Psoas muscle (tissue), 8 donors: ENCODE measurements at places on chromosomes 7 and 10.

DNA sequence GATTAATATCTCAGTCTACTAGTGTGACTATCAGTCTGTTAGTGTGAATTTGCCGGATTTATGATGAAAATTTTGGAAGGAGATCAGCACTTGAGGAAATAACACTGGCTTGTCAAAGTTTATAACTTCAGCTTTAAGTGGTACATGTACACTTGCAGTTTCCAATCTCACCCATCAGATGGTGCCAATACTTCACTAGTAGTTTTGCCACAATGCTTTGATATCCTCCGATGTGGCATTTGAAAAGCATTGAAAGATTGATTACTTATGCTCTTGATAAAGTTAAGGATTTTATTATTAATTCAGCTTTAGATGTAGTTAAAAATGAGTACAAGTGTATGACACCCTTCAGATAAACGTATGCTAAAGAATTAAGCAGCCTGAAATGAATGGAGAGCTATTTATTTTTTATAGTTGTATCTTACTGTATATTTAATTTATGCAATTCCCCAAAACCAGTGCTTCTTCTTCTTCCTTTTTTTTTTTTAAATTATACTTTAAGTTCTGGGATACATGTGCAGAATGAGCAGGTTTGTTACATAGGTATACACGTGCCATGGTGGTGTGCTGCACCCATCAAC lies 98.2 kb downstream of the ANLN start:
- no peak for DNase-seq

DNA sequence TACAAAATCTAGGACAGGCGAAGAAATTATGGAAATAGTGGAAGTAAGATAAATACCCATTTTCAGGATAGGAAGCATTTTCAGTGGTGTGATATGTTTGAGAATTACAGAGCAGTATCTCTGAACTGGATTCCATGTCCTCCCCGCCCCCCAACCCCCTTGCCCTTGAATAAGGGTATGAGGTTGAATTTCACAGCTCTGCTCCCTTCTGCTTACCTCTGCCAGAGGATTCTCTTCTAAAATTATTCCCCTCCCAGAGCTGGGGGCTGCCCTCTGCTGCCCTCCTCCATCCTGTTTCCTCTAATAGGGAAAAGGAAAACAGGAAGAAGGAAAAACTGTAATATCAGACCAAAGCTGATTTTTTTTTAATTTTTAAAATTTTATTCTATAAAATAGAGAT lies 7.3 kb upstream of the CLCN1 start:
- no peak for DNase-seq

GRCh38 chr10:79347894-79348639 lies 798 bp downstream of the PPIF start:
- DNase-seq = peak; percentile 87

DNA sequence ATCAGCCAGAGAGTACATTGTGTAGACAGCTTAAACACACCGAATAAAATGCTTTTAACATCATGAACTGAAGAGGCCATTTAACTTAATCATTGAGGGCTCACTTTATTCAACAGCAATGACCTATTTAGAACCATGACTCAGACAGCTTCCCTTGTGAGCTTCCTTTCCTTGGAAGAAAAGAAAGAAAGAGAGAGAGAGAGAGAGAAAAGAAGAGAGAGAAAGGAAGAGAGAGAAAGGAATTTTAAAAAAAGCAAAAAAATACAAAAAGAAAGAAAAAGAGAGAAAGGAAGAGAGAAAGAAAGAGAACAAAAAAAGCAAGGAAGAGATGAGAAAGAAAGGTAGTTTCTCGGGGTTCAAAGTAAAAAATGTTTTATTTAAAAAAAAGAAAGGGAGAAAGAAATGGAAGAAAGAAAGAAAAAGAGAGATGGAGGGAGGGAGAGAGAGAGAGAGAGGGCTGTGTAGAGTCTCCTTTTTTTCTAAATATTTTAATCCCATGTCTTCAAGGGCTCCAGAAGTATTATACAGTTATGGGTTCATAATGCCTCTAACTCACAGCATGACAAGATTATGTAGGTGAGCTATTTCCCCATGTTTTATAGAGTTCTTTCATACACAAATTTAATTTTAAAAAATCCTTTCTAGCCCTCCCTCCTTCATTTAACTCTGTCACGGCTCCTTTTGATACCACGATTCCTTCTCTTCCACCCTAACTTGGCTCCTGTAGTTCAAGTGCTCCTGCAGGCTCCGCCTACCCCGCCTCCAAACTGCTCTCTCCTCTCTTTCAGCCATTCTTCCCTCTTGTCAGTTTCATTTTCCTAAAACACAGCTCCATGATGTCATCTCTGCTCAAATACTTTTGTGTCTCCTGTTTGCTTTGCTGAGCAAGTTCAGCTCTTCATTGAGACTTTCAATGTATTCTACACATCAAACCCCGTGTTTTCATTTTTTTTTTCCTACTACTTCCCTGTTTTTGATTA lies 85.5 kb downstream of the PRTFDC1 start:
- DNase-seq = peak; percentile 47

DNA sequence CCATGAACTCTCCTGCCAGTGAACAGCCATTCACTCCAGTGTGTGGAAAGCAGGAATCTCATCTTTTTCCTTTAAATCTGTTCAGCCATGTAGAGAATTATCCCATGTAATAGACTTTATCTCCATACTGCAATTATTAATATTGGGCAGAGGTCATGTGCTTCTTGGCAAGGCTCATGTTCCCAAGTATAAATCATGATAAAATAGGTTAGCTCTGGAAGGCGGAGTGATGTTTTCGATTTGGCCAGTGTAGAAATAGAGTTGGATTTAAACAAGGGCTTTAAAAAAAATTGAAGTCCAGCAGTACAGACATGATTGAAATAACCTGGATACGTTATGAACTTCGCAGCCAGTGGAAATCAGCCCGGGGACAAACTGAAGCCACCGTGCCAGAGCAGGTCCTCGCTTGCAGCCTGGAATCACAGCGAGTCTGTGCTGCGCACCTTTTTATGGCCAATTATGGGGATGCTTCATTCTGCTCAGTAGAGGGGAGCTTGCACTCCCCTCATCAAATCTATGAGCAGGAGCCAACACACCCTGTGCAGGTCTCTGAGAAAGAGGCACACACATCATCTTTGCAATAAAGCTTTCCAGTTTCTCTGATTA lies 654.0 kb upstream of the MKI67 start:
- no peak for DNase-seq

GRCh38 chr7:44618045-44618444 lies 11.6 kb downstream of the OGDH start:
- DNase-seq = no peak

DNA sequence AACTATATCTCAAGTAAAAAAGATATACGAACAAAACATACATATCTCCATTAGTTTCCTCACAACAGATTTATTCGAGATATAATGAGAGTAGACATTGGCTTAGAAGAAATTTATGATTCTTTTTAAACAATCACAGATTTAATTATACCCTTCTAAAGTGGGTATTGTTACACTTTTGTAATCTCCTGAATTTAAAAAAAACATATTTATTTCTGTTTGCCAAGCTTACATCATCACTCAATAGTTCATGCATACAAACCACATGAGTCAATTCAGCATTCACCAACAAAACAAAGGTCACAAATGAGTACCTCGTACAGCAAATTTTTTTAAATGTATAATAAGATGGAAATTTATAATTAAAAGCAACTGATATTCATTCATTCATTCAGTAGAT lies 17.6 kb downstream of the LRRN3 start:
- DNase-seq = no peak

- no peak for DNase-seq
These were observed 5.7 kb upstream of the ZNF862 start for GRCh38 chr7:149832332-149833041.

GRCh38 chr10:89129911-89130310 lies 77.2 kb downstream of the CH25H start:
- DNase-seq = peak; percentile 15

DNA sequence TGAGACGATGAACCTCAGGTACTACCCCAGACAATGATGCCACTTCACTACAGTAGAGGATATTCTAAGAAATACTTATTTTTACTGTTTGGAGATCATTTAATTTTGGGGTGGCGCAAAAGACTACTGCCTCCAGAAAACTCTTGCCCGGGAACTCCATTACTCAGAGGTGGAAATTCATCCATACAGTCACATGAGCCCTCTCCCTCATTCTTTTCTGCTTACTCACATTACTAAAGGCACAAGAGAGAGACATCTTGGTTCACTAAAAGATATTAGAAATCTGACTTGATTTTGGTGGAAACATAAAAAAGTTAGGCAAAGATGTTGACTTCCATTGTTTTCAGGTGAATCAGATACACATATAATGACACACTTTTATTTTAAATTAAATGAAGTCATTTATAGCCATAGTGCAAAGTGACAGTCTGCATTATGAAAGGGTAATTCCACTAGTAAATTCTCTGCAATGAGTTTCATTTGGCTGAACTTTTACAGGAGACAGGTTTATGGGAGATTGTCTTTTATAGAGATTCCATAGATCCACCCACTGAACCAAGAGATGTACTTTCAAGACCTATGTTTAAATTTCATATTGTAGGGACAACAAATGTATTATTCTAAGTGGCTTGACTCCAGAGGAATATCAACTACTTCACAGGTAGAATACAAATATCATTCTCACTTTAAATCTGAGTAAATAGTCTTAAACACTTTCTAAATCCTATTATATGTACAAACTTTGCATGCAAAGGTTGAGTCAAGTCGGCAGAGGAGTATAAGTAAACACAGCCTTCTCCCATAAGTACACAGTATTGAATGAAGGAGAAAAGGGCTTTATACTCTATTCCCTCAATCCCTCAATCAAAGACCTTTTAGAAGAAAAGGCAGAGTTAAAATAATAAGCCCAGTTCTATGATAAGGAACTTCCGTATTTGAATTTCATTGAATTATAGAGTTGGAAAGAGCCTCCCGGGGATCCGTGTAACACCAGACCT lies 18.8 kb downstream of the NEBL start:
- DNase-seq = no peak

DNA sequence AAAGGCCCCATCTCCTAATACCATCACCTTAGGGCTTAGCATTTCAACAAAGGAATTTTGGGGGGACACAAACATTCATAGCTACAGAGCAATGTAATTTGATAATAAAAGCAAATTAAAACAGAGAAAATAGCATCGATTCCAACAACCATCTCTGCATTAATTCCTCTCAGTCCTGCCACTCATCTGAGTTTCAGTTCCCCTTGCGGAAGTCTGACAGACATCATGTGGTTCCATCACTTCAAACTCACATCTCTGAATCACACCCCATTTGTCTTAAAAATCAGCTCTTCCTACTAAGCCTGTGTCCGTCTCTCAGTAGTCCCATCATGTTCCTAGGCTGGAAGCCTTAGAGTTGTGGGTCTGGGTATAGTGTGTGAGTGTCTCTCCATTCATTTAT lies 3.6 kb downstream of the ADCK2 start:
- no peak for DNase-seq

GRCh38 chr10:104099941-104100340 lies 14.3 kb upstream of the COL17A1 start:
- DNase-seq = no peak

DNA sequence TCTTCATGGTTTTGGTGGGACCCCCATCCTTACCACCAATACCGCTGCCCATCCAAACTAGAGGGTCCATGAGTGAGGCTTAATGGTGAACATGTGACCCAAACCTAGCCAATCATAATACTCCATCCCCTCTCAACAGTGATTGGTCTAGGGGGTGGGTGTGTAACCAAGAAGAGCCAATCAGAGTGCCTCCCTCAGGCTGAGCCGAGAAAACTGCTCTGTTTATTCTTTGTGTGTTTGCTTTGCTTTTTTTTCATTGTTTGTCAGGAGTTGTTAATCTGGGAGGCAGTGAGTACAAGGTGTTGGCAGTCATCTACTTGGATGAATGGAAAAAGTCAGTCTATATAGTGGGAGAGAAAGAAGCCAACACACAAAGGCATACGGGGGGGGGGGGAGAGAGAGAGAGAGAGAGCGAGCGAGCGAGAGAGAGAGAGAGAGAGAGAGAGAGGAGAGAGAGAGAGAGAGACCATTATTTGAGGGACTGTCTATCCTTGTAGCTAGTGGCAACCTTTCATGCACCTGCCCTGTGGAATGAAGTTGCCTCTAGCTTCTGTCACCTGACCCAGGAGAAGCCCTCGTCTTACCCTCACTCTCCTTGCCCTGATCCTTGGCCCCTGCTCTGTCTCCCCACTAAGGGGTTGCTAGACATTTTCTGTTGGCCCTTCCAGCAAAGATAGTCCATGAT lies 441.7 kb downstream of the TYW1 start:
- DNase-seq = no peak

DNA sequence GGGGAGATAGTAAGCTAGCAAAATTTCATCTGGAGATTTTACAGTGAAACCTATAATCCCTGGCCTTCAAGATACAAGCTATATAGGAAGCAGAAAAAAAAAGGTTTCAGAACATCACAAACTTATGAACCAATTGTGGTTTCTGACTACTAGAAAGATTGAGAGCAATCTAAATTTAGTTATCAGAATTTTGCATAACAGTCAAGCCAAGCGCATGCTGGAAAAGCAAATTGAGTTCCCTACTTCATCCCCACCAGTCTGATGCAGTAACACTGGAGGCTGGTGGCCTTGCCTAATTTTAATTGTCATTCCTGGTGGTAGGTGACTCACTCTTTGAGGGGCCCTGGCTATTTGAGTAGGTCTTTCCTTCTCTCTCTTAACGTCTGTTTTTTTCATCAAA lies 46.3 kb upstream of the ELMO1 start:
- DNase-seq = no peak

DNA sequence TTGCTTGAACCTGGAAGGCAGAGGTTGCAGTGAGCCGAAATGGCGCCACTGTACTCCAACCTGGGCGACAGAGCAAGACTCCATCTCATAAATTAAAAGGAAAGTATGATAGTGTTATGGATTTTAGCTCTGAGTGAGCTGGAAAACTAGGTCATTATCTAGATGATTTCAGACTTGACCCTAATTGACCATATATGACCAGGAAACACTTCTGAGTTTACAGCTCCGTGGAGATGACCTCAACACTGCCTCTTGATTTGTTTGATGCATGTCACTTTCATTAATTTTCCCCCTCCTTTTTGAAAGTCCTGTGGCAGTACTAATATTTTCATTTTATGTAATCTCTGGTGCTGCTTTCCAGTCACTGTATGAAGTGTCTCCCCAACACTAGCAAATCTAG lies 7.8 kb upstream of the SEC61A2 start:
- no peak for DNase-seq

DNA sequence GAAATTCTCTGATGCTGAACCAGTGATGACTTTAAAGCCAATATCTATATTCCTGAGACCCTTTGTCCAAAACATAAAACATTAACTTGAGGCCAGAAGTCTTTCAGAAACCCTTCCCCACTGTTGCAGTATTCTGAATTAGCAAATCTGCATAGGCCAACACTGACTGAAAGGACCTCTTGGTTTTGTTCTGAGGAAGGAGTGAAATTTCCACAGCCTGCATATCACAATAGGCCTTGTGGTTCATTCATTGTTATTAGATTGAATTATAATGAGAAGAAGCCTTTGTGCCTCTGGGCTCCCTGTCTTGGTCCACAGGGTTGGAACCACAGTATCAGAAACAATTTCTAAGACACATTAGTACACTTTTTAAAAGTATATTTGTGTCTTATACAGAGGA lies 90.3 kb downstream of the CCNY start:
- DNase-seq = no peak

- DNase-seq = no peak
These were observed 180.8 kb downstream of the CCDC71L start for GRCh38 chr7:106480161-106480579.

- DNase-seq = no peak
These were observed 48.5 kb downstream of the CPEB3 start for GRCh38 chr10:92242380-92242779.
